ENCODE measurements at places on chromosomes 12 and 14. TPM values are rescaled to one million over a fixed set of nuclear protein-coding genes. Genes with fewer than 3 reads are reported as not detected.

ZNF384 gene
- total RNA-seq: 8.4 TPM

OTUB2 gene
- total RNA-seq: 1.0 TPM

RNASE4 gene
- total RNA-seq: 17.7 TPM

MYF5 gene
- total RNA-seq: 28.2 TPM

BRMS1L gene
- 20.9 TPM for total RNA-seq

AICDA gene
- total RNA-seq: not detected

LRTM2 gene
- not detected for total RNA-seq

CLEC2A gene
- not detected for total RNA-seq

INSM2 gene
- total RNA-seq: not detected

CRACR2A gene
- 2.1 TPM for total RNA-seq

LRFN5 gene
- 12.0 TPM for total RNA-seq

LAG3 gene
- not detected for total RNA-seq

ACOT6 gene
- total RNA-seq: not detected

DTX1 gene
- total RNA-seq: 3.1 TPM

DAO gene
- not detected for total RNA-seq

MYO1H gene
- not detected for total RNA-seq

DBX2 gene
- under 0.01 TPM for total RNA-seq

MFAP5 gene
- 246 TPM for total RNA-seq

ETFBKMT gene
- total RNA-seq: 2.1 TPM

PPFIBP1 gene
- 49.1 TPM for total RNA-seq

ANO2 gene
- total RNA-seq: 4.7 TPM

GZMH gene
- not detected for total RNA-seq

FGF6 gene
- total RNA-seq: 16.2 TPM
